Daoy (cell line): ENCODE measurements at places on chromosomes 6 and 20. TPM values are rescaled to one million over a fixed set of nuclear protein-coding genes. Genes with fewer than 3 reads are reported as not detected.
A peak's percentile ranks its signal among the peaks of the same experiment; 100 is the strongest.

- DNase-seq: no peak
Measured at GRCh38 chr20:550611-551010, 7.0 kb upstream of the CSNK2A1 start.

- DNase-seq: no peak
Measured at GRCh38 chr20:25018841-25019240, 26.3 kb upstream of the APMAP start.

Gene TRPC4AP
- 20.2 and 25.7 TPM in 2 replicates for total RNA-seq

GRCh38 chr6:145045582-145045981, 689.7 kb downstream of the EPM2A start:
- no peak for DNase-seq

GRCh38 chr20:57904314-57905105, 194.7 kb upstream of the PMEPA1 start:
- DNase-seq: no peak

GRCh38 chr20:3927486-3928291, 38.5 kb downstream of the PANK2 start:
- no peak for DNase-seq

Gene THBS2
- total RNA-seq: 12.5 and 16.1 TPM in 2 replicates

DNA sequence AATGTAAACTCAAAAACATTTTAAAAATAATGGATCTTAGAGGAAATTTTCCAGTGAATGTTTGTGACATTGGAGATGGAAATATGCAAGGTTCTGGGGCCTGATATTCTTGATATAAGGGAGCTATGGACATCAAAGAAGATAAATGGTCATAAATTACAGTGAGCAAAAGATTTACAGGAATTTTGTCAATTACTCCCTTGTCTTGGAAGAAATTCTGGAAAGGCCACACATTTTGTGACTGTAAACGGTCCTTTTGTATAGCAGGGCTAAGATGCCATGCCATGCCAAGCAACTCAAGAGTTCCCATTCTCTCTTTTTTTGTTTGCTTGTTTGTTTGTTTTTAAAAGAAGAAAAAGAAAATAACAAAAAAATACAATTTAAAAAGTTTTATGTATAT, 1186.2 kb upstream of the CITED2 start:
- no peak for DNase-seq

DNA sequence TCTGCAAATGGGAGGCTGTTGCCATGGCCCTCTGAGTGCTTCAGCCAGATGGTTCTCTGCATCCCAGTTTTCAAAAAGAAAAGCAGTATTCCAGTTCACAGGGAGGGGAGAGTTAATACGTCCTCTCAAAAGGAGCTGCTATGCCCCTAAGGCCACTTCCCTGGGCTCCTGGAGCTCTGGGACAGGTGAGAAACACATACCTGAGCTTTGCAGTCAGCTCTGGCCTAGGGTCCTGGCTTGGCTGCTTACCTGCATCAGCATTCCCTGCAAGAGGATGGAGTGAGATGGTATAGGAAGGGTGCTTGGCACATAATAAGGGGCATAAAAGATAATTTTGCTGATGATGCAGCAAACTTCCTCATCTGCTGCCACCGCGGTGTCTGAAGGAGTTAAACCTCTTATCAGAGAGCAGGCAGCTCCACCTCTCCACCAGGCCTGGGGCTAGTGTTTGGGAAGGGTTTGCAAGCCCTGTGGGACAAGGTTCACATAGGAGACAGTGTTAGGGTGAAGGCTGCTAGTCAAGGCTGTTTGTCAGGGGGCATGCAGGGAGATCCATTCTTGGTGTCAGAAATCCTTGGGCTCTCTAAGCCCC, 62.7 kb downstream of the SLC24A3 start:
- DNase-seq: no peak

DNA sequence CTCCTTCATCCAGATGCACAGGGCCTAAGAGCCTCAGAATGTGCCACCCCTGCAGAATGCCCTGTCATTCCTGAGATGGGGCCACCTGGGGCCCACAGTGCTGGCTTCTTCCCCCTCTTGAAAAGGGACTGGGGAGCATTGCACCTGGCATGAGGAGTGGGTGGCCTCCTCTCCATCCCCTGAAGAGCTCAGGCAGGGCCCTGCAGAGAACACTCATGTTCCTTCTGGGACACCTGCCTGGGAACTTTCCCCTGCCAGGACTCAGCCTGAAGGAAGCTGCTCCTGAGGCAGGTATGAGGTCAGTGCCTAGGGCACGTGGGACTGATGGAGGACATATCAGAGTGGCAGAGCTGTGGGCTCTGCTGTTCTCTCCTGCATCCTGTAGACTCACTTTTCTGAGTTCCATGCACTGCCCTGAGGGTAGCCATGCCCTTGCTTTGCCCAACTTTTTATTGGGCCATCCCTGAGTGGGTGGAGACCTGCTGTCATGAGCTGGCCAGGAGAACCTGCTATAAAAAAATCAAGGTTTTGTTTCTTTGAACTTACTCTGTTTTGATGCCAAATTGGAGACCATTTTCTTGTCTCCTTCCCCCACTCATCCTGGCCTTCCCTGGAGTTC, 19.5 kb downstream of the CCDC167 start:
- no peak for DNase-seq

- peak; percentile 75 for DNase-seq
Measured at GRCh38 chr6:46876126-46876525, 45.6 kb downstream of the ADGRF5 start.

DNA sequence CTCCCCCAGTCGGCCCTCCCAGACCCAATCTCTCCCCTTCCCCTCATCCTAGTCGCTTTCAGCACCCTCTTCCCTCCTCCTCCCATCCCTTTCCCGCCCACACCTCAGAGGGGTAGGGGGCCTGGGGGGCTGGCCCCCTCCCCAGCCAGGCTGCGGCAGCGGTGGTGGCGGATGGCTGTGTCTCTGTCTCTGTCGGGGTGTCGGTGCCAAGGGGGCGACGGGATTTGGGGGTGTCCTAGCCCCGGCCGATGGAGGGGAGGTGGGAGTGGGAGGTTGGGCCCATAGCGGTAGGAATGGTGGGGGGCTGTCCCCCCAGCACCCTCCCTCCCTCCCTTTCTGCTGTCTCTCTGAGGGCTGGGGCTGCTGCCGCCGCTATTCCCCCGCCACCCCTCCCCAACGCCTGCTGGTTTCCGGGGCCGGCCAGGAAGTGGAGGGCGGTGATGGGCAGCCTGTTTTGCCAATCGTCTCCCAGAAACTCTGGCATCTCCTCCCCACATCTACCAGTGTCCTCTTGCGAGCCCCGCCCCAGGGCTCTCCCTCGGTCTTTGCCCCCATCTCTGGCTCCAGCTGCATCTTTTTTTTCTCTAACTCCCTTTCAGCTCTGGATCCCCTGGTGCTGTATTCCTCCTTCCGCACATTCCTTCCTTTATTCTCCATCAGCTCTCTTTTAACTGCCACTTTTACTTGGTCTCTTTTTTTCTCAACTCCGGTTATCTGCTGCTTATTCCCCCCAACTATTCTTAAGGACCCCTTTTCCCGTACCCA, at the start of gene AGPAT1:
Gene AGPAT1, minus strand, starts transcription at position 374 of the 765 bp plus-strand sequence. CDS start 4,588 bp downstream, outside the sequence.
- peak; percentile 98 for DNase-seq

Gene ZC3H12D
- total RNA-seq: 0.17 and 0.30 TPM in 2 replicates

DNA sequence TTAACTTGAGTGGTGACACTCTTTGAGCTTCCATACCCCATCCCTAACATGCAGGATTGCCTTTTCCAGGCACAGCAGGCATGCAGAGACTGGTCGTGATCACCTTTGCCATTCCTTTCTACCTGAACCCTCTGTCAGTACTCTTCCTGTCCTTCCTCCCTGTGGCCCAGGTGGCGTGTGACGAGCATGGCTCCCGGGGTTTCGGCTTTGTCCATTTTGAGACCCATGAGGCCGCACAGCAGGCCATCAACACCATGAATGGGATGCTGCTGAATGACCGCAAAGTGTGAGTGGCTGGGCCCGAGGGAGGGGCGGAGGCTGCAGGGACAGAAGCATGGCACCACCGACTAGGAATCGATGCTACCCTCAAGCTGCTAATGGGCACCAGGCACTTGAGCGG, 6.7 kb downstream of the PABPC1L start:
- no peak for DNase-seq

DNA sequence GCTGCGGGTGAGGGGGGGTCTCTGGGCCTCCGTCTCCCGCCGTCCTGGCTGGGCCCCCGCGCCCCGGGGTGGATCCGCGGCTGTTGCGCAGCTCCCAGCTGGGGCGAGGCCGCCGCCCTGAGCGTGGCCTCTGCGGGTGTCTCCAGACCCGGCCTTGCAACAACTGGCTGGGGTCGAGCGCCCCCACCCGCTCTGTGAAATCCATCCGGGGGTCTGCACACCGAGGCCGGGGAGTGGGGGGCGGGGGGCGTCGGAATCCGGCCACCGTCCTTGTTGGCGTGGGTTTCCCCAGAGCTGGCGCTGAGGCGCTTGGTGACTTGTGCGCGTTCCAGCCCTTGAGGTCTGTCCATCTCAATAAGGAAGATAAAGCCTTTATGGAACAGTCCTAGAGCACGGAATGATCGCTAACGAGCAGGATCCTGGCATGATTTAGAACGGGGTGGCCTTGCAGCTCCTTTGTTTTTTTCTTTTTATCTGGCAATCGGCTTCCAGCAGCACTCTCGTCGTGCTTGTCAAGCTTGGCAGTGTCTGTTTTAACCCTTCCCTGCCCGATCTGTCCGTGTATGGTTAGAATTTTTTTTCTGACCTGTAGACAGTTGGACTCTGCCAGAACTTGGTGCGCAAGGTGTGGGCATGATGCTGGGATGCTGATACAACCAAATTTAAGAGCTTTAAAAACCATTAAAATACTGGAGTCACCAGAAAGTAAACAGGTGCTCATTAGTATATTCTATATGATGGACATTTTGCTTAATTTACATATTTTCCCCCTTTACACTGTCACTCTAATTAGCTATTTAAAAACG, 675 bp downstream of the DSTN start:
- DNase-seq: peak; percentile 51

- DNase-seq: peak; percentile 61
Measured at GRCh38 chr20:21315138-21315537, 12.0 kb downstream of the XRN2 start.

Gene RBPJL
- total RNA-seq: not detected in 2 replicates

DNA sequence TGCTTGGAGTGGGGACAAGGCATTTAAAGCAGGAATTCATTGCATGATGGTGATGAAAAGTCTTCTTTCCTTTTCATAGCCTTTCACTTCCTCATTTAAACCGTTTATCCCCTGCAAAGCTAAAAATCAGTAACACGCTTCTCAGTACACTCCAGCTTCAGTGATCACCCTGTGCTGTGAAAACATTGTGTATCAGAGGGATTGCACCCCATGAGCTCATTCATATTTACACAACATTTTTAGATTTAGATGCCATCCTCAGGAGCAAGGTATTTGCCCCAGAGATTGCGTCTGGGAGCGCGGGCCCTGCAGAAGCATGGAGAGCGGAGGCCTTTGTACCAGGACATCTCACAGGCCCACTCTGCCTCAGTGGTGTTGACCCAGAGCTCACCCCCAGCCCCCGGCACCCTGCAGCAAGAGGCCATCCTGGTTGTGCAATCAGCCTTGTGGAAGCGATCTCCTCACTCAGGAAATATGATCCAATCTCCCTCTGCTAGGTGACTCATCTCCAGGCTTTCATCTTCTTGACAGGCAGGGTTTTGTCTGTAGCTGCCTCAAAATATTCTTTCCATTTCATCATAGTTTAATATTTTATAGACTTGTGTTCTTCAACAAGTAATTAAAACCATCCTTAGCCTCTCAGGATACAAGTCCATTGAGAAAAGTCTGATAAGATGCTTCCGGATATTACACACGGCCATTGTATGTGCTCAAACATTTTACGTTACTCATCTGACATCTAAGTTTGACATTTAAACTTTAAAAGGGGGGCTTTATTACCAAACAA, 38.9 kb upstream of the THBS2 start:
- peak; percentile 76 for DNase-seq

Gene CFB
- 0.18 and 0.86 TPM in 2 replicates for total RNA-seq

GRCh38 chr6:46170357-46171289, at the start of gene ENPP5:
Gene ENPP5 (minus strand): TSS chr6:46170980. CDS start chr6:46168262, 2,718 bp downstream.
- peak; percentile 92 for DNase-seq

GRCh38 chr6:144347448-144347759, 62.3 kb downstream of the UTRN start:
- DNase-seq: no peak

Gene CRISP3
- total RNA-seq: not detected in 2 replicates

DNA sequence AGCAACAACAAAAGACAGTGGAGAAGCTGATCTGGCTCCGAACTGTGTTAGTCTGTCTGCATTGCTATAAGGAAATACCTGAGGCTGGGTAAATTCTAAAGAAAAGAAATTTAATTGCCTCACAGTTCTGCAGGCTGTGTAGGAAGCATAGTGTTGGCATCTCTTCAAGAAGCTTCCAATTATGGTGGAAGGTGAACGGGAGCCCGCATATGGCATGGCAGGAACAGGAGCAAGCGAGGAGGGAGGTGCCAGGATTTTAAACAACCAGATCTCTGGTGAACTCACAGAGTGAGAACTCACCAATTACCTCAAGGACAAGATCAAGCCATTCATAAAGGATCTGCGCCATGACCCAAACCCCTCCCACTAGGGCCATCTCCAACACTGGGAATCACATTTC, 293.5 kb downstream of the SMOC2 start:
- no peak for DNase-seq

- DNase-seq: no peak
Measured at GRCh38 chr6:94127716-94128115, 708.4 kb upstream of the EPHA7 start.

- DNase-seq: peak; percentile 30
Measured at GRCh38 chr6:38554700-38555413, 84.9 kb downstream of the BTBD9 start.

- DNase-seq: peak; percentile 94
Measured at GRCh38 chr20:11117808-11118528, 444.2 kb upstream of the JAG1 start.

Gene PDYN
- total RNA-seq: not detected in 2 replicates

GRCh38 chr6:102619585-102619984, 1226.1 kb downstream of the GRIK2 start:
- DNase-seq: no peak

- DNase-seq: no peak
Measured at GRCh38 chr6:4451718-4452117, 316.3 kb upstream of the ECI2 start.

- no peak for DNase-seq
Measured at GRCh38 chr6:148218542-148219258, 123.9 kb upstream of the SASH1 start.

GRCh38 chr20:9110365-9110764, 41.5 kb downstream of the PLCB4 start:
- no peak for DNase-seq

Gene GSTA1
- total RNA-seq: not detected in 2 replicates

Gene LRFN2
- total RNA-seq: 0.17 TPM in 1 of 2 replicates, not detected in the other

Gene SAPCD1
- total RNA-seq: 0.27 and 1.6 TPM in 2 replicates

Gene BPIFB1
- not detected in 2 replicates for total RNA-seq

- DNase-seq: no peak
Measured at GRCh38 chr20:3711484-3711941, 887 bp downstream of the SIGLEC1 start.

Gene KCNK15
- total RNA-seq: 1.3 TPM in 1 of 2 replicates, not detected in the other

- DNase-seq: no peak
Measured at GRCh38 chr6:12645941-12646340, 70.6 kb upstream of the PHACTR1 start.

DNA sequence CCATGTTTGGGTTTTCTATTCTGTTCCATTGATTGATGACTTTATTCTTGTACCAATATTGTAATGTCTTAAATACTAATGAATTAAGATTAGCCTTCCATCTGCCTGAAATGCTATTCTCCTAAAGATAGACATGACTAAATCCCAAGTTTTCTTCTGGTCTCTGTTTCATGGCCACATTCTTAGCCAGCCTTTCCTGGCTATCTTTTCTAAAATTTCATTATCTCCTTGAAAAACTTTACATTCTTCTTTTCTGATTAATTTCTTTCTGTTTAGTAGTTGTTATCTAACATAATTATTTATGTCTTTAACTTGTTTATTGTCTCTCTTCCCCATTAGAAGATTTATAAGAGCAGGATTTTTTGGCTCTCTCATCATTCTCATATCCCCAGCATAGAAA, 4.4 kb upstream of the PRIM2 start:
- DNase-seq: no peak

Gene AKAP7
- 7.2 and 7.5 TPM in 2 replicates for total RNA-seq
